ENCODE measurements at places on chromosomes 5 and 9.

DNA sequence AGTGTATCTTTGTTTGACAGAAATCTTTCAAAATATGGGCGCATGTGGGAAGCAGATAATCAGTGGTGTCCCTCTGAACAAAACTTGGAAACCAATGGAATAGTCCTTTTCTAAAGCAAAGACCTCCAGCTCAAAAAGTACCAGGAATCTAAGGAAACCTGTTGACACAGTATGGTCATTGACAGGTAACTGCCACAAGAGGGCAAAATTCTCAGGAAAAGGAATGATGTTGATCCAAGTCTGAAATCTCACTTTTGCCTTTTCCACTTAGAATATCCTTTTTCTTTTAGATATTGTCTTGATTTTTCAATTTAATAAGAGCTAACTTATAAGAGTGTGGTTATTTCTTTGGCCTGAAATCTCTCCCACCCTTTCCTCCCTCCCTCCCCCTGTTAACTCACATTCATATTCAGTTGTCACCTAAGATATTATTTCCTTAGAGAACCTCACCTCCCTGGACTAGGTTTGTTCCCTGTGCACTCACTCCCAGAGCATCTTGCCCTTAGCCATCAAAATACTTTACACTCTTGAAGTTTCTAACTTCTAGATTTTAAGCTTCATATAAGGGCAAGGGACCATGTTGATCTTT lies 59.0 kb upstream of the BARX1 start:
- no peak for DNase-seq

GRCh38 chr9:32045513-32045912 lies 338.9 kb upstream of the ACO1 start:
- no peak for DNase-seq

DNA sequence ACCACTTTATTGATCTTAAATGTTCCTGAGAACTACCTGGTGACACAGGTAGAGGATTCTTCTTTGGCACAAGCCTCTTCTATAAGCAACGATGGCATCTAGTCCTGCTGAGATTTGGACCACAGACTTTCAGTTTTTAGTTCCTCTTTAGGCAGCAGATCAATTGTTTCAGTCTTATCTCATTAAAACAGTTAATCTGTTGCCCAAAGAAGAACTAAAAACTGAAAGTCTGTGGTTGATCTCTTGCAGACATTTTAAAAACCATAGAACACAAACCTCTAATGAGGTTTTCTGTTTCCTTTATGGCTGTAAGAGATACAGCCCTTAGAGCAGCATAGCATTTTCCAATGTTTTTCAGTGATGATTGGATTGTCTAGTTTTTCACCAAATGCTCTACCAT lies 480.9 kb downstream of the MTRR start:
- DNase-seq = no peak

DNA sequence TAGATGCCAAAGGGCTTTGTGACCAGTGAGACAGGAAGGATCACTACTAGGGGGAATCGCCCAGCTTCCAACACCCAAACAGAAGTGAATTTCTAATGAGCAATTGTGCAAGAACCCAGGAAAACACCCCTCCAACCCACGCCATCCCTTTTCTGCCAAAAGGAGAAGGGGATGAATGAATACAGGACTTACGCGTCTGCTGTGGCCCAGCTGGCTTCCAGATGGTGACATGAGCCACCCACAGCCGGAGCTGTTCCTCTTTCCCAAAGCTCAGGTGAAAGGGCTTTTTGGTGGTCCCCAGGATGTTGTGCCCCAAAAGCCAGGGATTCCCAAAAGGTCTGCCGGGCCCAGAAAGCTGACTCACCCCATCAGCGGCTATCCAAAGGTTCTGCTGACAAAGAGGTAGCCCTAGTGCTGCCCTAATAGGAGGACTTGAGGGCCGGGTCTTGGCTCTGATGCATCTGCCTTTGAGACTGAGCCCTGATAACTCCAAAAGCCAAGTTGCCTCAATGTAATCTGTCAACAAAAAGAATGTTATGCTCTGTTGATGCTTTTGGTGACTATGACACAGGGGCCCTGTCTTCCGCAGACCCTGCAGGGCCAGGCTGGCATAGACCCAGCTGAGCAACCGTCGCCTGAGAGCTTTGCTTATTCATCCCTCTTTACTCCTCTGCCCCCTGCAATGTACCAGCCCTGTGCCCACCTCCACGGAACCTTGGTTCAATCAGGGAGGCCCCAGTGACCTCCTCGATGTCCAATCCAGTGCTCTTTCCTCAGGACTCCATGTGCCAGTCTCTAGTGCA lies 14.5 kb downstream of the GSN start:
- no peak for DNase-seq

DNA sequence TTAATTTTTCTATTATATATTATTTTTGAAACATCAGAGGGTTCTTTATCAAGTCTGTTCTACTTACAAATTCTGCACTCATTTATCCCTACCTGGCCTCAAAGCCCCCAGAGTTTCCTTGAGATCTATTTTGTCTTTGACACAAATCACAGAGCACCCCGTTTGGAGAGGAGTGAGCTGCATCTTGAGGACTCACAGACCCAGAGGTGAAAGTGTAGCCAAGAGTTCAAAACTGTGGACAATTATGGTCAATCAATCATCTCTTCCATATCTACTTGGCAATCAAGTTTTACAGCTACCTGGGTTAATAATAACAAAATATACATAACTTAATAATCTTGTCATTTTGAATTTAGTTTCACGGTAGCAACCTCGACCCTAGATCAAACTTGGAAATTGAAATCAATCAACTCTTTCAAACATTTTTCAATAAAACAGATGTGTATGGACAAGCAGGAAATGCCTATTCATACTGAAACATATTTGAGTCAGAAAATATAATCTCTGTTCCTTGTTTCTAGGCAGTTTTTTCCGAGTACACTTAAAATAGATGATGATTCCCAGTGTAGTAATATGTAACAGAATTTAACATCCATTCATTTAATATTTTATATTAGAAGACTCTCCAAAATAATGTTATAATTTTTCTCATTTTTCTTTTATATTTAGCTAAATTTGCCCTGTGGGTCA lies 13.7 kb upstream of the SYK start:
- no peak for DNase-seq

DNA sequence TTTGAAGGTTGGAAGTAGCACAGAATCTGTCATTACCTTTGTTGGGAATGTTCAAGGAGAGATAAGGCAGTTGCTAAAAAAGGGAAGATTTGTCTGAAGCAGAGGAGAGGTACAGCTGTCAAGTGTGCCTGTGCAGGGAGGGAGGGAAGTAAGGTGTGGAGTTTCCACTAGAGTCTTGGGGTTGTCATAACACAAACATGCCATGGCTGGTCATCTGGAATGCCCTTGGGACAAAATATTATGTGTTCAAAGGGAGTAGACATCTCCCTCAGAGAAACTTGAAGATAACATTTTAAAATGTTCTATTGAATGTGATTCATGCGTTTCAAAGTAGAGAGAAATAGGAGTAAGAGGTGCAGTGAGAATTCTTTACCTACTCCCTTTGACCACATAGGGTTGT lies 95.0 kb downstream of the MUSK start:
- DNase-seq = no peak

GRCh38 chr5:4065472-4066320 lies 470.1 kb downstream of the IRX1 start:
- DNase-seq = no peak

DNA sequence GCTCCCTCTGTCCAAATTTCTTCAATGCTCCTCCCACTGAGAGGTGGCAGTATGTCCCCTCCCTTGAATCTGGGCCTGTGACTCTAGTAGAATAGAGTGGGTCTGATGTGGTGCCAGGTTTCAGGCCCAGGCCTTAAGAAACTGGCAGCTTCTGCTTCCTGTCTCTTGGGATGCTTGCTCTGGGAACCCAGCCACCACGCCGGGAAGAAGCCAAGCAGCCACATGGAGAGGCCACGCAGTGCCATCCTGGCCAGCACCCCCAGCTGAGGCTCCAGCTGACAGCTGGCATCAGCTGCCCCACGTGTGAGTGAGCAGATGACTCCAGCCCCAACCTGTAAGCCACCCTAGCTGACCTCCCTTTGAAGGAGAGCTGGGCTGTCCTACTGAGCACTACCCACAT lies 7.3 kb upstream of the TSPAN17 start:
- DNase-seq = no peak

GRCh38 chr5:172648013-172648381 lies 6.9 kb downstream of the NEURL1B start:
- DNase-seq = no peak

DNA sequence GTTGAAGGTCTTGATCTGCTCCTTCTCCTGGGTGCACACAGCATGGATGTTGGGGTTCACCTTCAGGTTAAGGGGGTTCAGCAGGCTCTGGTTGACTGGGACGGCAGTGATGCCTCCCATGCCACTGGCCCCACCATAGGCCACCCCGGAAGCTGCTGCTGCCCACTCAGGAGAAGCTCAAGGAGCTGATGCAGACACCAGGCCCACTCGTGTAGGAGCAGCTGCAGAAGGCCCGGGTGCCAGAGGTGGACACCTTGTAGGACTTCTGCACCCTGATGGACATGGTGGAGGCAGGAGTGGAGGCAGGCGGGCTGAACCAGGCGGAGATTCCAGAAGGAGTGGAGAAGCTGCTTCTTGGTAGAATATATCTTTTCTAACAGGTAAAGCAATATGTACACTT lies 171.2 kb downstream of the PPP2R2B start:
- no peak for DNase-seq

DNA sequence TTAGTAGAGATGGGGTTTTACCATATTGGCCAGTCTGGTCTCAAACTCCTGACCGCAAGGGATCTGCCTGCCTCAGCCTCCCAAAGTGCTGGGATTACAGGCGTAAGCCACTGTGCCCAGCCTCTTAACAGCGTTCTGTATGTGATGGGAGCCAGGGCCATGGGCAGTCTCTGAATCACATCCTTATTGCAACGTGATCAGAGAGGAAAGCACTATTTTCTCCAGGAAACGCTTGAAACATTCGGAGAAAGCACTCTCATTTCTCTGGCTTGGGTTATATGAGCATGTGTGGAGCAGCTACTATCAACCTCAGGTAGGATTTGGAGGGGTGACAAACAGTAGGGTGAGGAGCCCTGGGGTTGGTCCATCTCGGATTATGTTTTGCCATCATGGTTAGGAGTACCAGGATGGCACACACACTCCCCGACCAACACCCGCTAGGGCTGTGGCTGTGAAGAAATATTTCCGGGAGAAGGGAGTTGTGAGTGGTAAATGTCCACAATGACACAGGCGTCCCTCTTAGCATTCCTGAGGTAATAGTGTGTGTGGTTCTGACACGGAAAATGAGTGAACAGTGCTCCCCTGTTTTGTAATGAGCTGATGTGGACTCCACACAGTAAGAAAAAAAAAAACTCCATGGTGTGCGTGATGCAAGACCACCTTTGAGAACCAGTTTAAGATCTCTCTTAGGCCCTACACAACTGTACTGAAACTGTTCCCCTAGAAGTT lies 406.2 kb upstream of the ZNF608 start:
- DNase-seq = no peak

- no peak for DNase-seq
Observed at GRCh38 chr5:32392039-32392438, 52.5 kb downstream of the ZFR start.

- no peak for DNase-seq
Observed at GRCh38 chr9:27888661-27889295, 315.5 kb upstream of the C9orf72 start.

GRCh38 chr9:135090081-135090480 lies 2.6 kb downstream of the OLFM1 start:
- no peak for DNase-seq

GRCh38 chr9:133658442-133659431 lies 22.6 kb downstream of the DBH start:
- DNase-seq = no peak

DNA sequence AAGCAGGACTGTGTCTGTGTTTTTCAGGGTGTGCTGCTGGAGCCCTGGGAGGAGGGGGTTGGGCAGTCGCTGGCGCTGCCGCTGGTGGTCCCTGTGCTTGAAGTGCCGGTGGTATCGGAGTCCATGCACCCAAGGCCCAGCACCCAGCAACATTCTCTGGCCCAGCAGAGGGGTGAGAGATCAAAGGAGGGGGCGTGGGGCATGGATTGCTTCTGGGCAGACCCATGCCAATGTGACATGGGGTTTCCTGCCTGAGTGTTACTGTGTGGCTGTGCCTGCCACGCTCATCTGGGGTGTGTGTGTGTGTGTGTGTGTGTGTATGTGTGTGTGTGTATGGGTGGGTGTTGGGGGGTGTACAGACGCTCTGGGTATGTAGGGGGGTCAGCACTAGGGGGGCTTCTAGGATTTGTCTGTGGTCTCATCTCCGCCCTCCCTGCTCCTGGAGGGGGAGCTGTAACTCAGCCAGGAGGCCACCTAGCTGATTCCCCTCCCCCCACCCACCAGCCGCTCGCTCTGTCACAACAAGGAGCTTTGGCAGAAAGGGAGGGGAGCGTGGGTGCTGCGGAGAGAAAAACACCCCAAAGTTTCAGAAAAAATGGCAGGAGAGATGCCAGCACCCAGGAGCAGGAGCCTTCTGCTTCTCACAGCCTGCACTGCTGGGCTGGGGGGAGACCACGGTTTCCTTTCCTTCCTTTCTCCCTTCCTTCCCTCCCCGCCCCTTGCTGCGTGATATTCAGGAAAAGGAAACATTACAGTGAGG lies 35.9 kb upstream of the HSPA9 start:
- DNase-seq = no peak

DNA sequence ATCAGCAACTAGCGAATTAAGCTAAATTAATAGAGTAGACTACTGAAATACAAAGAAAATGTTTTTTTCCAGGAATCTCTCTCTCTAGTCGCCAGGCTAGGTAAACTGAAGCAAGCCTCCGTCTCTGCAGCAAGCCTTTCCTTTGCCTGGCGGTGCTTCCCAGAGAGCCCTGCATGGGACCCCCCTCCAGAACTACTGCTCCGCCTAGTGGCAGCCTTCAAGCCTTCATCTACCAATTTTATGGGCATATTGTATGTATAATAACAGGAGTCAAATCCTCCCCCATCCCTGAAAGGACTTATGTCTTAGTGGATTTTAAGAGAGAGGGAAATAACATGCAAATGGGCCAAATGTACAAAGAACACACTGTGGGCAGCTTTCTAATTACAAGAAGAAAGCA lies 241.9 kb downstream of the SAXO1 start:
- DNase-seq = no peak

DNA sequence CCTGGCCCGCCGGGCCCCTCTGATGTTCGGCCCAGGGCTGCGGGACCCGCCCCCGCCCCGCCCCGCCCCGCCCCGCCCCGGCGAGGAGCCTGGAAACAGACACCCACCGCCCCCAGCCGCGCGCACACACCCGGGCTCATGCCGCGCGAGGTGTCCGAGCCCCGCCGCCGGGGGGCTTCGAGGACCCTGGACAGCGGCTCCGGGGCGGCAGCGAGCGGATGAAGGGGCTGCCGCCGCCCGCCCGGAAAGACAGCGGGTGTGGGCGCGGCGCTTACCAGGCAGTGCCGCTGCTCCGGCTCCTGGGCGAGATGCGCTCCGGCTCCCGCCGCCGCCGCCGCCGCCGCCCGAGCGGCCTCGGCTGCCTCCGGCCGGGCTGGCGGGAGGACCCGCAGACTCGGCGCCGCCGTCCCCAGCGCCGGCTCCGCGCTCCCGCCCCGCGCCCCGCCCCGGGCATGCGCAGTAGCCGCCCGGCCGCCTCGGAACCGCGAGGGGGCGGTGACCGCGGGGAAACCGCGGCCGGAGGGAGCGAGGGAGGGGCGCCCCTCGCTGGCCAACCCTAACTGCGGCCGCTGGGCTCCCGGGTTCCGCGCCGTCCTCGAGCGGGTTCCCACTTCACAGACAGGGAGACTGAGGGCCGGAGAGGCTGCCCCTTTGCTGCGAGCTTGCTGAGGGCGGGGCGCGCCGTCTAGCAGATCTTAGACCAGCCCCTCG lies at the start of gene GPRIN1:
GPRIN1 (minus strand) TSS at position 433 of the 711 bp plus-strand sequence. CDS start 10,322 bp downstream, outside the sequence.
- peak; percentile 38 for DNase-seq

- DNase-seq = no peak
Observed at GRCh38 chr9:82570226-82570625, 492.7 kb downstream of the RASEF start.
